ENCODE measurements at places on chromosomes 5 and 9.

GRCh38 chr5:111070272-111071134 lies 1.0 kb upstream of the TSLP start:
- no peak for DNase-seq

DNA sequence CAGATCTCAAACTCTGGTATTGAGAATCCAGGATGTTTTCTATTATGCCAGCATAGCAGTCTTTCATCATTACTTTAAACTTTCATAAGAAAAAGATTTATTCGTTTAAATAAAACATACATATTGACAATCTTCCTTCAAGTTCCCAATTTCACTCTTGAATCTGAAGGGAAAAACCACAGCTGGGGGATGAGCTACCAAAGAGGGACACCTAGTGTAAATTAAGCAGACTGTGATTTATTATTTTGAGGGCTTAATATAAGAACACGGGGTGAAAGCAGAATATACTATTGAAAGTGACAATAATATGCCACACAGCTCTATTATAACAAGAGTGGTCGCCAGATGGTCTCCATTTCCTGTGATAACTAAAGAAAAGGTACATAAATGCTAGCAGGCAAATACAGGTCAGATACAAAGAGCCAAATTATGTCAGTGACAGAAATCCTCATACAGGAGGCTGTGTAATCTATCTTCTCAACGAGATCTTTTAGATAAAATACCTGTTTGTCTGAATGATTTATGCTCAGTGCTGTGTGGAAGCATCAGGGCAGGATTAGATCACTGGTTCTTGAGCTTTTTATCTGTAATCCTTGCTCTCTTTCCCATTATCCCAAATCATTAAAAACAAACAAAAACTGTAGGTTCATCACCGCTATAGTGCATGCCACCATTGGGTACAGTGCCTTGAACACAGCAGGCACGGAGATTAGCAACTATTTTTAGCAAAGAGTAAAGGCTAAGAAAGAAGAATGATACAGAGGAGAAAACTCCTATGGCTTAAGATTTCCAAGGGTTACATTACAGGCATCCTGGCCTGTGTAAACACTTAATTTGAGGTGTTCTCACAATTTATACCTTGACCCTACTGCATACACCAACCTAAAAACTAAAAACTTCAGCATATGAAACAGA lies 116.6 kb downstream of the DROSHA start:
- no peak for DNase-seq

GRCh38 chr9:1673300-1673699 lies 341.8 kb upstream of the SMARCA2 start:
- DNase-seq: no peak

DNA sequence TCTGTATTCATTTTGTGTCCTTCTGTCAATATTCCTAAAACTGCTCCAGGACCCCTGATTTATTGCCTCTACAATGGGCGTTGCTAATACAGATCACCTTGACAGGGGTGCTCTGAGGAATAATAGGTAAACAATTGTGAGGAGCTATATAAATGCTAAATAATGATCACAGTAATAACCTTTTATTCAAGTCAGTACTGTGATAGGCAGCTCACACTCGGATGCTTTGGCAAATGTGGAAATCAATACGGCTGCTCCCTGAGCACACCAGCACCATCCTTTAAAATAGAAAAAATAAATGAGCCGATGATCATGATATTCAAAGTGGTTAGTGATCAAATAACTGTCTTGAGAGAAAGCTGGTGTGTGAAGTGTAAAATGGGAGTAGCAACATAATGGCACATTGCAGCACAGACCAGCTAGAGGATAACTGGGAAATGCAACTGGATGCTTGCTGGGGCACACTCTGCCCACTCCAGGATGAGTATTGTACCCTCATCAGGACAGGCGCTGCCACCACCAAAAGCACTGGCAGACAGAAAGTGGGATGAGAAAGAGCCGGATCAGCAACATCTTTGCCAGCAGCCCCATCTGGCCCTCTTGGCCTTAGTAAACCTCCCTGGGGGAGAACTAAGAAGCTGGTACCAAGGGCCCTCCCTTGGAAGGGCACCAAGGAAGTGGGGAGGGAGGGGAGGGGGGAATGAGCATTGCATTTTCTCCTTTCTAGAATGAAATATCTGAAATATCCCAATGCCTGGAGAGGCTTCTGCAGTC lies 69.4 kb upstream of the SPATA31D4 start:
- DNase-seq: no peak

GRCh38 chr5:73256012-73256411 lies 83.0 kb downstream of the TMEM174 start:
- DNase-seq: no peak

GRCh38 chr9:83155733-83156132 lies 92.8 kb upstream of the RASEF start:
- DNase-seq: no peak

DNA sequence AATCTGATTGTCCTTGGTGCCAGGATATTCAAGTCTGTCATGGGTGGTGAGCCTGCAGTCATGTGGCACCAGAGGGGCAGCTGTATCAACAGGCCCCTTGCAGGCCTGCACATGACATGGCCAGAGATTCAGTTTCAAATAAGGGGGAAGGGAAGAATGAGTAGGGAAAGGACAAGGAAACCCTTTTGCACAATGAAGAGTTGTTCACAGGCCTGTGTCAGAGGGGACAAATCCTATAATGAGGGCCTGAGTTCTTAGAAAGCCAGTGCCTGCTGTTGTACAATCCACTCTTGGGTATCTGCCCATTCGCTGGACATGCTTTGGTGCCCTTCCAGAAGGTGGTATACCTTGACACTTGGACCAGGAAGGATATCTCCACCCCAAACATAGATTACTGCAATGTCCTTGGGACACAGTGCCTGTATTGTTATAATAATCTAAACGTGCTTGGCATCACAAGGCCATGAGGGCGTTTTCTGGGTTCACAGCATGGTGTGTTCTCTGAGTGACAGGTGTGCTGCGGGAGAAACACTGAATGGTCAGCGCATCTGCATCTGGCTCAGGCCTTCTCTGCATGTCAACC lies 1.9 kb upstream of the TMEM171 start:
- DNase-seq: no peak

GRCh38 chr5:123752552-123753179 lies 240.7 kb downstream of the CSNK1G3 start:
- no peak for DNase-seq

GRCh38 chr5:17370651-17371050 lies 127.4 kb upstream of the TAF11L2 start:
- no peak for DNase-seq

- DNase-seq: no peak
Observed at GRCh38 chr9:14311171-14311949, 2.6 kb downstream of the NFIB start.

DNA sequence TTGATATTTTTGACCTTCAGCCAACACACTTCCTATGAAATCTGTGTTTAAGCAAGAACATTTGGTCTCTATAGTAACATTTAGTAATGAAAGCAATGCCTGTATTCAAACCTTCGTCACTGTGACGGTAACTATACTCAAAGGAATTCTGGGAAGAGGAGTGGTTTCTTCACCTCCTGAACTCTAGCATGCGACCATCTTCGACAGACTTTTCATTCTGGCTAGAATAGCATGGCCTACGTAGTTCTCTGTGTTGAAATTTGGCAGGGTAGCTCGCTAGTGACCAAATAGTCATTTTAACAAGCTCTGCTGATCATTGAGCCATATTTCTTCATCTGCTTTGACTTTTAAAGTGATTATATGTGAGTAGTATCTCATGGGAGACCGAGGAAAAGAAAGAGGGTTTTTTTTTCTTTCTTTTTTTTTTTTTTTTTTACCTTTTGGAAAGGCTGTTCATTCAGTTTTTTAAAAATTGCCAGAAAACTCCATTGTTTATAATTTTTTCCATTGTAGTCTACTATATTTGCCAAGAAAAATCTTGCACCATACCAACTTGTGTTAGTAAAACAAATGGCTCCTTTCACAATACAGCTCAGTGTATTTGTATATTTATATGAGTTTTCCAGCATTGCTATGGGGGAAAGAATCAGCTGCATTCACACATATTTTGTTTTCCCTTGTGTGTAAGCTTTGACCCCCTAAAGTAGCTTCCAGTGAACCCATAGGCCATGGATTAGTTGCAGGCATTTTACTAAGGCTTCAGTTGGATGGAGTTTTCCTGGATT lies 166.8 kb downstream of the NNT start:
- DNase-seq: no peak

GRCh38 chr5:122947372-122947771 lies 89.2 kb downstream of the PPIC start:
- DNase-seq: no peak

DNA sequence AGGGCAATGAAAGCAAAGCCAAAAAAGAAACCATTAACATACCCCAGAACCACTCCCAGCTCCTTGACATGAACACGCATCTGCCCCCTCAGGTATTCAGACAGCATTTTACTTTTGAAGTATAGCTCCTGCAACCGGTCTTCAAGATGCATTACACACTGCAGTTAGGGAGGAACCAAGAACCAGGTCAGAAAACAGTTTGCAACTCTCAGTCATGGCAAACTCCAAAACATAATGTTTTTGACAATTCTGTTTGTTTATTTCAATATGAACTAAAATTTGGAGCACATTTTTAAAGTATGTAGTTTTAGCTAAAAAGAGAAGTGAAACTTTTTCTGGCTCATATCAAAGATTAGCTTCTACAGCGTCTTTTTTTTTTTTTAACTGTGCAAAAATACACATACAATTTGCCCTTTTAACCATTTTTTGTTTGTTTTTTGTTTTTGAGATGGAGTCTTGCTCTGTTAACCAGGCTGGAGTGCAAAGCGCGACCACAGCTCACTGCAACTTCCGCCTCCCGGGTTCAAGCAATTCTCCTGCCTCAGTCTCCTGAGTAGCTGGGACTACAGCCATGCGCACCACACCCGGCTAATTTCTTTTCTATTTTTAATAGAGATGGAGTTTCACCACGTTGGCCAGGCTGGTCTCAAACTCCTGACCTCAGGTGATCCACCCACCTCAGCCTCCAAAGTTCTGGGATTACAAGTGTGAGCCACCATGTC lies 12.2 kb upstream of the RAPGEF6 start:
- no peak for DNase-seq

- DNase-seq: no peak
Observed at GRCh38 chr9:129422032-129422842, 198.7 kb downstream of the C9orf50 start.

DNA sequence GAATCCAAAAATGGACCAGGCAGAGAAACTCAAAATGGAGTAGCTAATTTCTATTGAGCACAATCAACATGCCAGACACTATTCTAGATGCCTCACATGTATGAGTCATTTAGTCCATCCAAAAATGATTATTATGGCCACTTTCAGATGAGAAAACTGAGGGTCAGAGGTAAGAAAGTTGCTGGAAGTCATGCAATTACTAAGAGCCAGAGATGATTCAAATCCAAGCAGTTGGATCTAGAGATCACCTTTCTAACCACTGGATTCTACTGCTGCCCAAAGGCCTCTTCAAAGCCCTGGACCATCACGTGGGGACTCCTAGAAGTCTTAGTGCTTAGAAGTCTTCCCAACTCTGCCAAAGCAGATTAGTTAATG lies 51.8 kb upstream of the HMHB1 start:
- DNase-seq: no peak

DNA sequence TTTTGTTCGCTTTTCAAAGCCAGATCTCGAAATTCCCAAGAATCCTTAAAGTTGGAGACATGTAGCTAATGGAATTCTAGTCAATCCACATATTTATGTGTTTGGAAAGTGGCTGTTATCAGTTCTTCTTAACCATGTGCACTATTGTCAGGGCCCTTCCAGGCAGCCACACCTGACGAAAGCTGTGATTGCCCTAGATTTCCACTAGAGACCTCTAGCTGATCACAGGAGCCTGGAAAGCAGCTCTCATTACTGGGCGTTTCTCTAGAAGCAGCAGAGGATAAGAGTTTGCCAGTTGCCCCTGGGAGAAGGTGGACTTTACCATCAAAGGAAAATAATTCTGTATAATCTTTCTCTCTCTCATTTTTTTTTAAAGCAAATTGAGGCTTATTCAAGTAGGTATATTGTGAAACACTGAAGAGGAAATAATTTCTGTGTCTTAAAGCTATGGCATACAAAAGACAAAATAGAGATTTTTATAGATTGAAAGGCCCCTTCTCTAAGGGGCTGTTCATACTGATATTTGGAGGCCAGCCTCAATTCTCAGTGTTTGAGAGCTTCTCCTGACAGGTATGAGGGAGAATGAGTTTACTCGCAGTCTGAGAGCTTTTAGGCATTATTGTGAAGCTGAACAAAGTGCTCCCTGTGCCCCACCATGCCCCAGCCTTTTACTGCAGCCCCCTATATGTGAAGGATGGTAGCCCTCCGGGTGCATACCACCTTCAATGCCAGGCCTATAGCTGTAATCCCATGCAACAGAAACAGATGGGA lies 405.4 kb upstream of the ACTBL2 start:
- no peak for DNase-seq

DNA sequence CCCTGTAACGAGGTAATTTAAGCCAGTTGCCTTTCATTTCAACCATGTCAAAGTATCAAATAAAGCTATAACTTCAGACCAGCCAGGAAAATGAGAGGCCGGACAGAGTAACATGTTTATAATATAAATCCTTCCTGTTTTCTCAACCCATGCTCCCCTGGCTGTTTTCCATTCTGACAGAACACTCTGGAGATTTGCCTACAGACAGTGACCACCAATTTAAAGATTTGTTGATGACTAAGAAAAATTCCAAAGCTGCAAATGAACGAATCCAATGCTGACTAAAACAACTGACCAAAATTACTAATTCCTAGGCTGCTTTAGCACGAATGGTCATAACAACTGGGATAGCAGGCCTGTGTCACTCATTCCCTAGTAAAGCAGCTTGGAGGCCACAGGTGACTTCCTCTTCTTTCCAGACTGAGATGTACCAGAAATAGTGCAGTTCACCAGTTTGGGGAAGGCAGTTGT lies 141.4 kb downstream of the AOPEP start:
- no peak for DNase-seq

GRCh38 chr9:35606138-35606504 lies 1.1 kb downstream of the TESK1 start:
- DNase-seq: no peak

DNA sequence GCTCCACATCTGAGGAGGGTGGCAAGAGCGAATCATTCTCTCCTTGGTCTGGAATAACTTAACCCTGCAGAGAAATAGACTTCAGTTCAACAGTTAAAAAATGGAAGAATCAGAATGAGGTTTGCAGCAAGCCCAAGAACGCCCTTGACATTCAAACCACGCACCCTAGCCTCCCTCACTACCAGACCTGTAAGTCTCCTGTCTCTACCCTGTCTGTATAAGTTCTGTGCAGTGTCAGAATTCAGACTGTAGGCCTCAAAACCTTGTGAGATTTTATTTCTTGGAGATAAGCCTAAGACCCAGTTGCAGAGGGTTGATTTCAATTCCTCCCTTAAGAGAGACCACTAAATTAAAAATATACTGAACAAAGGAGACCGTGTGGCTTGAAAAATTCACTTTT lies 35.8 kb upstream of the PLPP1 start:
- no peak for DNase-seq

DNA sequence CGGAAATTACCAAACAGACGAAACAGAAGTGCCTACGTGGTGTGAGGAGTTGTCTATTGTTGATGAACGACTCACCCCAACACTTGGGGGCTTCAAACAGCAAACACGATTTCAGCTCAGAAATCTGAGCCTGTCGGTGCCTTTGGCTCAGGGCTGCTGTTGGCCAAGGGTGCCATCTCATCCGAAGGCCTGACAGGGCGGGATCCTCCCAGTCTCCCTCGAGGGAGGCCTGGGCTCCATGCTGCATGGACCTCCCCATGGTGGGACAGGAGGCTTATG lies 1.3 kb downstream of the LRRC14B start:
- DNase-seq: no peak

All from activated T-helper 9 cell treated with anti-CD3 and anti-CD28 coated beads, Interleukin-2, amount 50 U/mL, for 16 hours (primary cell).